ENCODE measurements at places on chromosomes 3 and 15. TPM values are rescaled to one million over a fixed set of nuclear protein-coding genes. Genes with fewer than 3 reads are reported as not detected.

DNA sequence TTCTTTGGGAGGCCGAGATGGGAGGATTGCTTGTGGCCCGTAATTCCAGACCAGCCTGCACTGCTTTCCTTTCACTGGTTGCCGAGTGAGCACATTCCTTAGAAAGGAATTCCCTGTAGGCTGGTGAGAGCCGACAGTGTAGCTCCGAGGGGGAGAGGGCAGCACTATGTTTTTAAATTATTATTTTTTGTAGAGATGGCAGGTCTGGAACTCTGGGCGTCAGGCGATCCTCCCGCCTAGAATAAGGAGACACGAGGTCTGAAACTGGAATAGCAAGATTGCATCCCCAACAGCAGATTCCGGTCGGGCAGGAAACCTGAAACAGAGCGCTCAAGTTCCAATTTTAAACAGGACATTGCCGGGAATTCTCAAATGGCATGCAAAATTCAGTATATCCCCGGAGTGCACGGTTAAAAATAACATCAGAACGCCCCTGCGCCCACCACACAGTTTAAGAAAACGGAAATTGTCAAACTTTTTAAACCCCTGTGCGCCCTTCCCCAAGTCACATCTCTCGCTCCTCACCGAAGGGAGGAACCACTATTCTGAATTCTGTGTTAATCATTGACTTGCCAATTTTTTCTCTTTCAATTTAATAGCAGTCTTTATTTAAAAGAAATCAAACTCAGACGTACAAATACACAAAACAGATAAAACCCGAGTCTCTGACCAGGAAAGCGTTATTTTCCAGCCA lies 643 bp upstream of the RNU5B-1 start:
- DNase-seq = peak; percentile 66

DNA sequence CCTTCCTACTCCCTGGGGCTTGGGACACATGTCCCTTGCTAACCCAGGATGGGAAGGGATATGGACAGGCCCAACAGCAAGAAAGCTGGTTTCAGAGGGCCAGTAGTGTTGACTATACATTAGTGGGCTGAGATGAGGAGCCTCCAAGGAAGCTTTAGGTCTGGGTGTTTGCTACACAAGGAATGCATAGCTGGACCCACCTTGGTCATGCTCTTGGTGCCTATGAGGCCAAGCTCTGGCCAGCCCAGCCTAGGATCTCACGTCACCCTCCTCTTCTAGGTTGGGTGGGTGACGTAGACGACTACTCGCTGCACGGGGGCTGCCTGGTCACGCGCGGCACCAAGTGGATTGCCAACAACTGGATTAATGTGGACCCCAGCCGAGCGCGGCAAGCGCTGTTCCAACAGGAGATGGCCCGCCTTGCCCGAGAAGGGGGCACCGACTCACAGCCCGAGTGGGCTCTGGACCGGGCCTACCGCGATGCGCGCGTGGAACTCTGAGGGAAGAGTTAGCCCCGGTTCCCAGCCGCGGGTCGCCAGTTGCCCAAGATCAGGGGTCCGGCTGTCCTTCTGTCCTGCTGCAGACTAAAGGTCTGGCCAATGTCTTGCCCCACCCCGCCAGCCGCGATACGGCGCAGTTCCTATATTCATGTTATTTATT lies 653 bp upstream of the WDR6 start:
- no peak for DNase-seq

GRCh38 chr3:171646357-171647133 lies 163.7 kb downstream of the PLD1 start:
- peak; percentile 72 for DNase-seq

KNL1 gene
- 18.4 TPM for total RNA-seq

KCNMB3 gene
- total RNA-seq = 0.58 TPM

PROK2 gene
- total RNA-seq = not detected
